CD4-positive, alpha-beta T cell treated with Interleukin-12 subunit alpha and Interleukin-12 subunit beta, for 1 hour (primary cell): ENCODE measurements at places on chromosomes 16 and 17.

DNA sequence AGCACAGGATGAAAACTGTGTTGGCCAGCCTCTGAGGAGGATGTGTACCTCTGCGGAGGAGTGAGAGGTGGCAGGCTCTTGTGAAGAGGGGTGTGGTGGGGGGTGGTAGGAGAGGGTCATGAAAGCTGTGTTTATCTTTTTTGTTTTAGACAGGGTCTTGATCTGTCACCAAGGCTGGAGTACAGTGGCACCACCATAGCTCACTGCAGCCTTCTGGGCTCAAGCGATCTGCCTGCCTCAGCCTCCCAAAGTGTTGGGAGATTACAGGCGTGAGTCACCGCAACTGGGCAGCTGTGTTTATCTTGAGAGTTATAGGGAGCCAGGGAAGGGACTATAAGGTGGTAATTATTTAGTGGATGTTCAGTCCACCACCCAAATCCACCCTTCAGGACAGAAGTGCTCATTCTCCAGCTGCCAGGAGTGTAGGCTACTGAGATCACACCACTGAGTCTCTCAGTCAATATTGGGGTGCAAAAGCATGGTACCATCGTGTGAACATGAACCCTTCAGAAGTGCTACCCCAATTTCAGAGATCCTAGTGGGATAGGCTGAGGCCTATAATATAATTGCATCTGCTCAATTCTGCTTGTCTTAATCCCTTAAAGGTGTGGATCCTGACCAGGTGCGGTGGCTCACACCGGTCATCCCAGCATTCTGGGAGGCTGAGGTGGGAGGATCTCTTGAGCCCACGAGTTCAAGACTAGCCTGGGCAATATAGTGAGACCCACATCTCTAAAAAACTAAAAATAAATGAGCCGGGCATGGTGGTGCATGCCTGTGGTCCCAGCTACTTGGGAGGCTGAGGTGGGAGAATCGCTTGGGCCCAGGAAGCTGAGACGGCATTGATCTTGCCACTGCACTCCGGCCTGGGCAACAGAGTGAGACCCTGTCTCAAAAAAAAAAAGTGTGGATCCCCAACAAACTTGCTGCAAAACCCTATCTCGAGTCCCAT is 788 bp upstream of the EXOC3L1 start:
- no peak for DNase-seq

DNA sequence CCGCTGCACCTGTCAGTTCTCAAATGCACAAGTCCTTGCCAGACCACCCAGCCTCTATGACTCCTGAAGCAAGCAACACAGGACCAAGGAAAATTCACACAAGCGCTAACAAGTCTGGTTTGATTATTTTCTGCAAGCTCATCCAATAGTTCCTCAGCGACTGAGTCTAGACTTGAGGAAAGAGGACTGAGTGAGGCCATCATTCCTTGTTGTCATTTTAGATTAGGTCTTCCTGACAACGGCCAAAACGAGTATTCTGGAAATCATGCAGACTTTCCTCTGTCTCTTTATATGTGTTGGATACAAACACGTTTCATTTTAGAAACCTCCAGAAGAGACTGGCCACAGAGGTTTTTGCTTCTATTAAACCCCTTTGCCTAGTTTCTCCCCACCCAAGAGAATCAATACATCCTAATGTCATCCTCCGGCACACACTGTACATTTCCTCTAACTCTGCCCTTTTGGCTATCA is 561 bp downstream of the CCDC47 start:
- DNase-seq, result peak; percentile 9

DNA sequence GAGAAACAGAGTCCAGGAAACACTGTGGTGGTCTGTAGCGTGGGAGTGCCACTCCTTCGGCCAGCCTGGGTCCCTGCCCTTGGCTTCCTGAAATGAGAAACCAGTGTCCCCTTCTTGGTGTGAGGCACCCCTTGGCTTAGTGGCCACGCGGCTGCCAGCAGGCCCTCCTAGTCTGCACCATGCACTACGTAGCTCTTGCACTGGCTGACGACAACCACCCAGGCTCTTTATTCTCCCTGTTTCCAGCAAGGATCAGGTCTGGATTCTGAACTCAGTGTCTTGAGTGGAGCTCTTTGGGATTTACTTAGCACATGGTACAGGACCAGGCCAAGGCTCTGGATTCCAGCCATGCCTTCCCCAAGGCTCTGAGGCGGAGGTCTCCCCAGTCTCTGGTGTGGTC is 1.1 kb upstream of the SPEM3 start:
- DNase-seq, result no peak

- no peak for DNase-seq
Measured at GRCh38 chr17:61695779-61696337, 104.8 kb upstream of the NACA2 start.
